Sciatic nerve (tissue), 2 donors: ENCODE measurements at places on chromosomes 6 and 20.

DNA sequence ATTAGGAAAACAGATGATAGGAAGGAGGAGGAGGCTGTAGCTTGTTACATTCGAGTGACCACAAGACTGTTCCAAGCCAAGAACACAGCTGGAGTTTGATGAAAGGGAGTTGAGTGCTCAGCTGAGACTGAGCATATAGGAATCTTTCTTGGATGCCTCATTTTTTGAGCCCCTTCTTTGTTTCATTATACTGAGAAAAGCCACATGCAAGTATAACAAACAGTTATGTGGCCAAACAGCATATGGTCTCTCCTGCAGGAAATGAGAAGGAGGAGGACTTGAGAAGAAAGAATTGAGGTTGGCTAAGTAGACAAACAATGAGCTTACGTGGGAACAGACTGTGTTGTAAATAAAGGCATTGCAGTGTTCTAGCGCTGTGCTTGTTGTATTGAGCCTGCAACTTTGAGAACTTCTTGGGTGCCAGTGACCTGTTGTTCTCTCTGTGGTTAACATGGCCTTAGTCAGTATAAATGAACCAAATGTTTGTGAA lies 78.3 kb downstream of the AKAP7 start:
- DNase-seq = no peak

GRCh38 chr6:1515280-1515679 lies 94.4 kb upstream of the FOXC1 start:
- DNase-seq = no peak

- peak; percentile 84 for DNase-seq
Measured at GRCh38 chr6:116371120-116371917, 572 bp downstream of the DSE start.

DNA sequence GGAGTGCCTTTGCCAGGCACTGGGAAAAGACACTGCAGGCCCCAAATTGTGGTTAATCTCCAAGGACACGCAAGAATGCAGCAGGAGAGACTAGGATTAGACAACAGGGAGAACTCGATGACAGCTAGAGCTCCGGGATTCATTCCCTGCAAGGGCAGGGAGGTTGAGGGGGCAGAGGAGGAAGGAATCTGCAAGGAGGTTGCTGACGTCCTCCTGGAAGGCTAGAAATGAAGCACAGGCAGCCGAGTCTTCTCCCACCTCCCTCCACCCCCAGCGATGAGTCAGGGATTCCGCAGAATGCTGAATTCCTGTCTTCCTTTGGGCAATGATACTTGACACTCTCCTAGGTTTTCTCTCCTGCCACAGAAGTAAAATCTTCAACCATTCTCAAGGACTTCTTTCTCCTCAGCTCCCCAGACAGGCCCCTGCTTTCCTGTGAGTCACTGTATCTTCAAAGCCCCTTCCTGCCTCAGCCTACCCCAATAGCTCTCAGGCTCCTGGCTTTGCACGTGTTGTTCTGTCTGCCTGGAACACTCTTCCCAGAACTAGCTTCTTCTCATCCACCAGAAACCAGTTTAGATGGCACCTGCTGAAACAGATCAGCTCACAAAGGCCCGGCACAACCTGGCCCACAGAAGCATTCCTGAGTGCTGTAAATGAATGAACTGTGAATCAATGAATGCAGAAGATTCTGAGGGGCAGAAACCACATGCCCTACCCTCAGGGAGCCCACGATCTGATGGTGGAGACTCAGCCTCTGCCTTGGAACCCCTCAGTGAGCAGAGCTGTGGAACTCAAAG lies 85.6 kb downstream of the MRPL14 start:
- peak; percentile 65 for DNase-seq

GRCh38 chr6:149342525-149342924 lies 25.0 kb downstream of the TAB2 start:
- no peak for DNase-seq

GRCh38 chr20:61426352-61426751 lies 174.3 kb downstream of the CDH4 start:
- DNase-seq = no peak

- no peak for DNase-seq
Measured at GRCh38 chr6:126805861-126806260, 312.6 kb upstream of the RSPO3 start.

GRCh38 chr6:111993342-111993741 lies 60.6 kb upstream of the CCN6 start:
- no peak for DNase-seq

DNA sequence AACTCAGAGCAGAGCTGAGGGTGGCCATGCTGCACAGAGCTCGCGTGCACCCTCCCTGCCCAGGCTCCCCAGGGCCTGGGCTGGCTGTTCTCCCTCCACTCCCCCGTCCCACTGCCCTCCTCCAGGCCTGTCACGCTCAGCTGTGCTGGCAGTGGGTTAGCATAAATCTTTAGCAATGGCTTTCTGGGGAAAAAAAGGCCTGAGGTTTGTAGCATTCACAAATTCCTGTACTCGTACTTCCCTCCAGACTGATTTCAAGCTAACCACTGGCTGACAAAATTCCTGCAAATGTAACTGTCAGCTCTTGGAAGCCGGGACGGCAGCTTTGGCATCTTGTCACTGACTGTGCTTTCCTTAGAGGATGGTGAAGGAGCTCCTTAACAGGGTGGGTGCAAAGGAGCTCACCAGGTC lies 22.3 kb upstream of the SMOC2 start:
- no peak for DNase-seq

DNA sequence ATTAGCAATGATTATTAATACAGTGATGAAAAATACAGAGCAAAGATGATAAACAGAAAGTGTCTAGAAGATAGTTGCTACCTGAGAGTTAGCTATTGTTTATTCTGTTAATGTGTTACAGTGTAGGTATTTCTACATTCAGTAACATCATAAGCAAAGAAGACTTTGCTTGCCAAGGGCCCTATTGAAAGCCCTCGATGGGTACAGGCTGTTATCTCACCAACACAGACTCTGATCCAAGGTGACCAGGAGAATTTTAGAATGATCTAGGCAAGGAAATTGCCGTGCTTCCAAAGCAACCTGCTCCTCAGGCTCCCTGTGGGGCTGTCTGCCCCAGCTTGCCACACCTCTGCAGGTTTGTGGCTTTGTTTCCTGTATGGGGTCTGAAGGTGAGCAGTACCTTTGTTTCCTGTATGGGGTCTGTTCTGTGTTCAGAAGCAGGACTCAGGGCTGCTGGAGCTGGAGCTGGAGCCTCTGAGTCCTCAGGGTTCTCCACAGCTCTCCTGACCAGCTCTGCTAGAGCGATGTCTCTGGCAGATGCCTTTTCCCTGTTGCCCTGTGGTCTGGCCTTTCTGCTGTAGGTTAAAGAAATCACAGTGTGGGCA lies 32.5 kb downstream of the PHACTR3 start:
- peak; percentile 9 for DNase-seq

- no peak for DNase-seq
Measured at GRCh38 chr6:124203101-124203811, 399.6 kb downstream of the NKAIN2 start.
